CD4-positive, alpha-beta T cell treated with Interleukin-6 at 100 ng/mL for 8 hours (primary cell): ENCODE measurements at places on chromosomes 1 and 21.

DNA sequence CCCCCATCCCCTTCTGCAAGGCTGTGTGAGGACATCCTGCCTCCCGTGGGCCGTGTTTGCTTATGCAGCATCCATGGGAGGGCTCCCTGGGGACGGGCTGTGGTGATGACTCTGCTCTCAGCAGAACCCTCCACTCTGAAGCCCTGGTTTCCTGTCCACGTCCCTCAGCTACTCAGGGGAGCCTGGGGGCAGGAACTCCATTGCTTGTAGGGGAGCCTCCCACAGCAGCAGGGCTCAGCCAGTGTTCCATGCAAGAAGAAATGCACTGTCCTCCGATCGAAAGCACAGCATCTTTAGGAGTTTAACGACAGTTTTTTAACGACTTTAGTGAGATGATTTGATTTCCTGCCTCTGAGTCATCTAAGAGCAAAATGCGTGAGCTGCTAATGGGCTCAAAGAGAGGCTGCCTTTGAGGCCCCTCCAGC lies 8.3 kb upstream of the KCNAB2 start:
- DNase-seq: no peak

- DNase-seq: peak; percentile 87
Measured at GRCh38 chr1:37477198-37477931, 3.0 kb downstream of the ZC3H12A start.

GRCh38 chr1:212565571-212566305 lies 42.8 kb upstream of the ATF3 start:
- DNase-seq: no peak

DNA sequence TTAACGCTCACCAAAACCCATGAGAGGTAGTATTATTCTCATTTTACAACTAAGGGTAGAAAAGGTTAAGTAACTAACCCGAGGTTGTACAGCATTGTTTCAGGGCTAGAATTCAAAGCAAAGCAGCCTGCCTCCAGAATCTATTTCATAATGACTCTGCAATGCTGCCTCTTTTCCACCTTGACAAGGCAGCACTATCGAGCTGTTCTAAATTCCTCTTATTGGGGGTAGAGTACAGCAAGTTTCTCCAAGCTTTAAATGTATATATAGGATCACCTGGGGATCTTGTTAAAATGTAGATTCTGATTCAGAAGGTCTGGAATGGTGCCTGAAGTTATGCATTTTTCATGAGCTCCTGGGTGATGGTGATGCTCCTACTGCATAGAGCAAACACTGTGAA lies 30.1 kb downstream of the WNT2B start:
- DNase-seq: no peak

GRCh38 chr1:85090225-85090624 lies 41.9 kb upstream of the MCOLN3 start:
- DNase-seq: no peak

DNA sequence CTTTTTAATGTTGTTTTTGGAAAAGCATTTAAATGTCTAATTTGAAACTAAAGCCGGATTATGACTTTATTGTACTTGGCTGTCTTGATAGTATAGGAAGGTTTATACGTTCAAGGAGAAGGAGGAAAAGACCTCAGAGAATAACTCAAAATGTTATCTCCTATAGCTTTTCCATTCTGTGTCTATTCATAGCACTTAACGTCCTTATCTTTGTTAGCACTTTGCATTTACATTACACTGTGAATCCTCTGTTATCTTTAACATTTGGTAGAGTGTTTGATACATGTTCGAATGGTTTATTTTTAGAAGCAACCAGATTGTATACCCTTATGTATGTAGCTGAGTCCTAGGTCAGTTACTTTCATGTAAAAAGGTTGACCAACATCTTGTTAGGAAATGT lies 50.8 kb upstream of the PODN start:
- DNase-seq: no peak

- DNase-seq: peak; percentile 69
Measured at GRCh38 chr1:25037174-25038074, 107.3 kb upstream of the RUNX3 start.

- DNase-seq: no peak
Measured at GRCh38 chr1:185059950-185060571, 14.7 kb downstream of the RNF2 start.

DNA sequence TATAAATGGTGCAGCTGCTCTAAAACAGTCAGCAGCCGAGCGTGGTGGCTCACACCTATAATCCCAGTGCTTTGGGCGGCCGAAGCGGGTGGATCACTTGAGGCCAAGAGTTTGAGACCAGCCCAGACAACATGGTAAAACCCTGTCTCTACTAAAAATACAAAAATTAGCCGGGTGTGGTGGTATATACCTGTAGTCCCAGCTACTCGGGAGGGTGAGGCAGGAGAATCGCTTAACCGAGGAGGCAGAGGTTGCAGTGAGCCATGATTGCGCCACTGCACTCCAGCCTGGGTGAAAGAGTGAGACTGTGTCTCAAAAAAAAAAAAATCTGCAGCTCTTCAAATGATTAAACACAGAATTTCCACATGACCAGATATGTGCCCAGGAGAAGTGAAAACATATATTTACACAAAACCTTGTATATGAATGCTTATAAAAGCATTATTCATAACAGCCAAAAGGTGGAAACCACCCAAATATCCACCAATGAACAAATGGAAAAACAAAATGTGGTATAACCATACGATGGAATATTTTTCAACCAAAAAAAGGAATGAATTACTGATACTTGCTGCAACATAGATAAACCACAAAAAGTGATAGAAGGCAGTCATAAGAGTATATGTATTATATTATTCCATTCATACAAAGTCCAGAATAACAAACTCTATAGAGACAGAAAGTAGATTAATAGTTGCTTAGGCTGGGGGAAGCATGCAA lies 14.1 kb downstream of the EPS15 start:
- no peak for DNase-seq

- no peak for DNase-seq
Measured at GRCh38 chr1:177256153-177257075, 85.7 kb downstream of the BRINP2 start.

GRCh38 chr1:233151861-233152260 lies 143.7 kb downstream of the PCNX2 start:
- no peak for DNase-seq

GRCh38 chr1:223421025-223421424 lies 27.8 kb downstream of the CCDC185 start:
- no peak for DNase-seq

DNA sequence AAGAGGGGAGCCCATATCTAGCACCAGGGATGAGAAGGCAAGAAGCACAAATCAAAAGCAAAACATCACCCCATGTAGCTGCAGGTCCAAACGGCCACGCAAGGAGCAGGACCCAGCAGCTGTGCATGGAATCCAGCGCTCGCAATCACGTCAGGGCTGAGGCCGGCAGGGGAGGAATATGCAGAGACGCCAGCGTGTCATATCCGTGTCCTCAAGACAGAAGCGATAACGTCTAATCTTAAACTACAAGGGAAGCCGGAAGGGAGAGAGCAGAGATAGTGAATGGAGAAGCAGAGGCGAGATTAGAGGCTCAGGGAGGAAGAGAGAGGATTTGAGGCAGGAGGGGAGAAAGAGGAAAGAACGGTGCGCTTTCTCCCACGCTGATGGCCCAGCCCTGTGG lies 39.1 kb downstream of the FBXO2 start:
- DNase-seq: no peak

DNA sequence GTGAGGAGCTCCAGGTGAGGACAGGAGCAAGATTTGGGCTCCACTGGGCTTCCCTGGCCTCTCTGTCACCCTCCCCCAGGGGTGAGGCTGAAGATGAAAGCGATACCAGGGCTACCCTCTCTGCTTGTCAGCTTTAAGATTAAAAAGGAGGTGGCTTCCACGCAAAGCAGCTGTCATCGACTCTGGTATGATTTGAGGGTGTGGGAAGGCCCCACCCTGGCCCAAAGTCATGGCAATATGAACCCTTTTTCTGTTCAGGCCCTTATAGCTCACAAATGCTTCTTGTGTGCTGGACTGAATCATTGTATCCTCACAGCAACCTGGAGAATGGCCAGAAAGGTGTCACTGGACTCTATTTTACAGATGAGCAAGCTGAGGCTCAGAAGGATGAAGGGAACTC lies 41.6 kb downstream of the NUAK2 start:
- no peak for DNase-seq
